ENCODE measurements at places on chromosomes 4 and X.

- no peak for DNase-seq
Measured at GRCh38 chr4:30950737-30951136, 230.6 kb downstream of the PCDH7 start.

DNA sequence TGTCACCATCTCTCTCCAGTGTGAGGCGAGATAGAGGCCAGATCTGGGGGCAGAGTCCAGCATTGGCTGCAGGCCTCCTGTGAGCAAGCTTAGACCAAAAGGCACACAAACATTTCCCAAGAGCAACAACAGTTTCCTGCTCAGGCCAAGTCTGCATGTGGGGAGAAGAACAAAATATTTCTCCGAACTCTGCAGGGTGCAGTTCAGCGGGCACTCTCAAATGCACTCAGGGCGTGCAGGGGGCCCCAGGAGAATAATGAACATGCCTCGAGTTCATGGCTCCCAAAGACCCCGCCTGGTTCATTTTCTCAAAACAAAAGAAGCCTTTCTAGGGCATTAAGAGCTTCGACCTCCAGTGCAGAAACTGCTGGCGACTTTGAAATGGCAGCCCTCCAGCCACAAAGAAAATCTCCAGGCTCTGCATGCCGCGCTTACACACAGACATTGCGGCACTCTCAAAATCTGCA lies 57.8 kb upstream of the HELT start:
- DNase-seq, result no peak

DNA sequence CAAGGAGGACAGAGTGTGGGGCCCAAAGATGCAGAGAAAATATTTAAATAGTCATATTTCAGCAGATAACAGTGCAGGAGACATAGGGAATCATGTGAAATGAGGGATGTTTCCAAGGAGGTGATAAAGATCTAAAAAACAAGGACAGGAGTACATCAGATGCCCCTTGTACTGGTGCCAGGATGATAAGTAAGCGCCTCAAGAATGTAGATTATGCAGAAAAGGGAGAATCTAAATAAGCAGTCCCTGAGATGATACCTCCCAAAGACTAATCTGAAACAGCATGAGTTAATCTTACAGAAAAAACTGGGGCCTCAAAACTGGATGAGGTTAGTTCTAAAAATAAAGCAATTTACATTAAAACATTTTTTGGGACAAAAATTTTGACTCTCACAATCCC lies 136.1 kb upstream of the WDFY3 start:
- DNase-seq, result no peak

DNA sequence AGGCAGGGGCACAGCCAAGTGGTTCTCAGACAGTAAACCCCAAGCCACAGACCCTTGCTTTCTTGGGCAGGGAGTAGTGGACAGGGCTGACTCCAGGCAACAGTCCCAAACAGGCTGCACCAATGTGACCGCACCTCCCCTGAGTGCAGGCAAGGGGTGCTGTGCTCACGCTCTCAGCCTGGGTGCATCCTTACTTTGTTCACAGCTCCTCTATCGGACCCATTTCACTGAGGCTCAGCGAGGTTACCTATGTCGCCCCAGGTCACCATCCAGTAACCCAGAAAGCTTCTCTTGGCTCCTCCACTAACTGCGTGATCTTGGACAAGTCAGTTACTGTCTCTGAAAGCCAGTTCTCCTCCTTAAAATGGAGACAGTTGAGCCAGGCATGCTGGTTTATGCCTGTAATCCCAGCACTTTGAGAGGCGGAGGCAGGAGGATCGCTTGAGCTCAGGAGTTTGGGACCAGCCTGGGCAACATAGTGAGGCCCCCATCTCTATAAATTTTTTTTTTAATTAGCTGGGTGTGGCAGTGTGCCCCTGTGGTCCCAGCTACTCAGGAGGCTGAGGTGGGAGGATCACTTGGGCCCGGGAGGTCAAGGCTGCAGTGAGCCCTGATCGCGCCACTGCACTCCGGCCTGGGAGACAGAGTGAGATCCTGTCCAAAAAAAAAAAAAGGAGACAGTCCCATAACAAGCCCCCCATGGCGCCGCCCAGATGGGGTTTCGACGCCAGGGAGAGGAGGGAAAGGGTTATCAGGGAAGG lies 823 bp upstream of the MAN2B2 start:
- no peak for DNase-seq

DNA sequence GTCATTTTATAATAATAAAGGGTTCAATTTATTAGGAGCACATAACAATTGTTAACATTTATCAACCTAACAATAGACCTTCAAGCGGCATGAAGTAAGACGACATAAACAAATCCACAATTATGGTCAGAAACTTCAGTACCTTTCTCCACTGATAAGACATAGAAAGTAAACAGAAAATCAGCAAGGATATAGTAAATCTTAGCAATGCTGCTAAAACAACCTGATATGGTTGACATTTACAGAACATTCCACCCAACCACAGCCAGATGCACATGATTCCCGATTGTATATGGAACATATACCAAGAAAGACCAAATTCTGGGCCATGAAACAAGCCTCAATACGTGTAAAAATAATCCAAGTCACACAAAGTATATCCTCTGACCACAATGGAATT lies 71.3 kb downstream of the ZFYVE28 start:
- no peak for DNase-seq

- DNase-seq, result no peak
Measured at GRCh38 chr4:138727731-138728130, 287.9 kb upstream of the NOCT start.

- peak; percentile 28 for DNase-seq
Measured at GRCh38 chr4:72314869-72315268, 254.2 kb downstream of the ADAMTS3 start.

DNA sequence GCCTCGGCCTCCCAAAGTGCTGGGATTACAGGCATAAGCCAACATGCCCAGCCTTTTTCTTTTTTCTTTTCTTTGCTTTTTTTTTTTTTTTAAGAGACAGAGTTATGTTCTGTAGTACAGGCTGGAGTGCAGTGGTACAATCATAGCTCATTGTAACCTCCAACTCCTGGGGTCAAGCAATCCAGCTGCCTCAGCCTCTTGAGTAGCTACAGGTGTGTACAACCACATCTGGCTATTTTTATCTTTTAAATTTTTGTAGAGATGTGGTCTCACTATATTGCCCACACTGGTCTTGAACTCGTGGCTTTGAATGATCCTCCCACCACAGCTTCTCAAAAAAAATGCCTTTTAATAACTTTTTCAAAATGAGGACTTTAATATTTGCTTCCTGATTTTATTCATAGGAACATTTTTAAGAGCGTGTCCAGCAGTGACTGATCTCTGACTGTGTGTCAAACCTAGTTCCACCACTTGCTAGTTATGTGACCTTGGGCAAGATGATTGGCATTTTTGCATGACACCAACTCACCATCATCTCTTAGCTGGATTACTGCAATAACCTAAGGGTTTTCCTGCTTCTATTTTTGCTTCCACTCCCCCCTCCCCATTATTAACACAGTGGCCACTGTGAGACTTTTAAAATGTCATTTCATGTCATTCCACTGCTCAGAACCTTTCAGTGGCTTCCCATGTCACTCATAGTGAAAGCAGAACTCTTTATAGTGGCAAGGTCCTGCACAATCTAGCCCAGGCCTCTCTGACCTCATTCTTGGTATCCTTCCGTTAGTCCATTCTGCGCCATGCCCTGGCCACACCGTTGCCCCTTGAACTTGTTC lies 4.5 kb upstream of the TNIP3 start:
- DNase-seq, result no peak

Measured in hematopoietic multipotent progenitor cell treated with erythropoietin and hydrocortisone succinate and interleukin-3 and kit ligand, for 17 days (in vitro differentiated cells).